Glomerular endothelial cell (primary cell): ENCODE measurements at places on chromosomes 4 and X. TPM values are rescaled to one million over a fixed set of nuclear protein-coding genes. Genes with fewer than 3 reads are reported as not detected.

C1QTNF7 gene
- total RNA-seq, result not detected in 2 replicates

ADGRG2 gene
- total RNA-seq, result not detected in 2 replicates

GABRA4 gene
- total RNA-seq, result not detected in 2 replicates

SORBS2 gene
- total RNA-seq, result 175 and 251 TPM in 2 replicates

ARMCX4 gene
- 5.8 and 7.2 TPM in 2 replicates for total RNA-seq

CORIN gene
- 0.18 and 0.19 TPM in 2 replicates for total RNA-seq

TCP11X2 gene
- not detected in 2 replicates for total RNA-seq

KLHL8 gene
- 2.9 and 5.1 TPM in 2 replicates for total RNA-seq

AFM gene
- not detected in 2 replicates for total RNA-seq

MND1 gene
- total RNA-seq, result 0.82 and 6.2 TPM in 2 replicates
